ENCODE measurements at places on chromosomes 6 and 20.

- no peak for DNase-seq
Observed at GRCh38 chr6:68296126-68296525, 339.0 kb upstream of the ADGRB3 start.

DNA sequence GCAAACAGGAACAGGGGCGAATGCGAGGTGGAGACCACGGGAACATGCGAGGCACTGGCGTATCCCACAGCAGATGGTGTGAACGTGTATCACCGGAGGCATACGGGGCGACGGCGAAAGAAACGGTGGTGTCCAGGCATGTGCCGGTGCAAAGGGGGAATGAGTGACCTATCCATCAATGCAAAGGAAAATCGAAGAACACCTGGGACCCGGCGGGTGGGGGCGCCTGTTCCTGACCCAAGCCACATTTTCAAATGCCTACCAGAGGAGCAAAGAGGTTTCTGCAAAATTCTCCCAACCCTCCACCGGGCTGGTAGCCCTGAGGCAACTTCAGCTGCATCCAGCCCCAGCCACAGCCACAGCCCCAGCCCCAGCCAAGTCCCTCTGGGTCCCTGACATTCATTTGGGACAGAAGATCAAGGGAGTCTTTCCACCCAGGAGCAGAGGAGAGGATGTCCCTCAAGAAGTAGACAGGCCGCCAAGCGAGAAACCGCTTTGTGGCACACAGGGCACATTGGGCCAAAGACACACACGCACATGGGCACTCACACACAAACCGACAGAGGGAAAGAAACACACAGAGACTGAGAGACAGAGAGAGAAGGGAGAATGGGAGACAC, 164.0 kb upstream of the ZNF337 start:
- no peak for DNase-seq

GRCh38 chr20:58913079-58913478, 60.6 kb downstream of the GNAS start:
- no peak for DNase-seq

DNA sequence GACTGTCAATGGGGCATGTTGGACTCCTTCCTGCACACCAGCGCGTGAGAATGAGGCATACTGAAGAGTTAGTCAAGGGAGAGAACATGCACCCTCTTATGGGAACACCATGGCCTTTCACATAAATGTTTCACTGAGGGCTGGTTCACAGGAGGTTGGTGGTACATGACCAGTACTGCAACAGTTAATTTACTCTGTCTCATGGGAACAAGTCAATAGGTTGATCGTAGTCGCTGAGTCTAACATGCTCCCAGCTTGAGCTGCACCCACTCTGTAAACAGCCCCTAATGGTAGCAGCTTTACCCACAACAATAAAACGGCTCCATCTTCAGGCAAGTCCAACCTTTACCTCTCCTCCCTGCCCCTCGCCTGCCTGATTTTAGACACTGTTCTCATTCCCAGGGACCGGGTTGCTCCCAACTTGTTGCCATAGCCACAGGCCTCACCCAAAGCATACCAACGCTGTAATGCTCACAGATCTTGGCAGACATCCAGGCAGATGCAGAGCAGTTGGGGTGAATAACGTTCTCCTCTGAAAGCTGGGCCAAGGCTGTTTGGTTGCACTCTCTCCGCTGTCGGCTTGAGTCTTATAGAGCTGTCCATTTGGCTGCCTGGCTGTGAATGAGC, 111.3 kb downstream of the LY86 start:
- DNase-seq, result no peak

- DNase-seq, result no peak
Observed at GRCh38 chr6:107655245-107655644, 165.3 kb downstream of the SOBP start.

DNA sequence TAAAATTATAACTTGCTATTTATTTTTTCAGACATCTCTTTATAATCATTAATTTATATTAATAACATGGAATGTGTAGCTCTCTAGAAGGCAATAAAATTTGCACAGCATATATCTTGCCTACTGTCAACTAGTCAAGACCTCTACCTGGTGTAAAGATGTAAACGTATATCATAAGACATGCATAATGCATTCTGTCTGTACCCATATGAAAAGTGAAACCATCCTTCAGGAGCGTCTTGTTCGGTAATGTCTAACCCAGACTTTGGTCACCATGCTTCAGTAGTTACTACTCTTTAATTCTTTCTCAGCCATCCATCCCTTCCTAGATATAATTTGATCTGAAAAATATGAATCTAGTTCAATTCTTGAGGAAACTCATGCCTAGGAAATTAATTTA, 21.0 kb downstream of the CEP43 start:
- DNase-seq, result no peak

- no peak for DNase-seq
Observed at GRCh38 chr6:22072949-22073348, 223.9 kb downstream of the PRL start.

- DNase-seq, result no peak
Observed at GRCh38 chr6:132300323-132300949, 100.8 kb downstream of the MOXD1 start.

GRCh38 chr20:61119794-61120410, 132.2 kb upstream of the CDH4 start:
- no peak for DNase-seq

Measured in stimulated activated CD4-positive, alpha-beta T cell treated with anti-CD3 and anti-CD28 coated beads, Interleukin-4, amount 100 ng/mL, for 4 hours (primary cell).